Right cardiac atrium (tissue), 5 donors: ENCODE measurements at places on chromosomes 1 and 21. TPM values are rescaled to one million over a fixed set of nuclear protein-coding genes. Genes with fewer than 3 reads are reported as not detected.

Gene KIF21B
- total RNA-seq, result 0.53 TPM

Gene PGLYRP3
- total RNA-seq, result not detected

Gene NR5A2
- total RNA-seq, result 0.58 TPM

Gene ADGRB2
- 11.8 TPM for total RNA-seq

Gene FAM229A
- total RNA-seq, result 2.0 TPM

Gene KCNE2
- total RNA-seq, result not detected

Gene TMPRSS15
- not detected for total RNA-seq

Gene CLDN19
- total RNA-seq, result not detected

Gene HSPB7
- 2,365 TPM for total RNA-seq

Gene CCDC18
- 5.7 TPM for total RNA-seq

Gene LRRIQ3
- total RNA-seq, result 1.3 TPM

Gene TRPM2
- total RNA-seq, result 1.0 TPM
